ENCODE measurements at places on chromosomes 1 and 21. TPM values are rescaled to one million over a fixed set of nuclear protein-coding genes. Genes with fewer than 3 reads are reported as not detected.

GRCh38 chr21:44846485-44847260 is 26.8 kb downstream of the PTTG1IP start:
- DNase-seq: no peak
- H3K27ac ChIP-seq: 0 out of 2 replicates have a peak overlapping the region, but pooled peaks have one; percentile 17
- peak overlapping the region; percentile 36 for H3K4me3 ChIP-seq
- no peaks in the 10 kb centered on the region for H3K27me3 ChIP-seq
- H3K36me3 ChIP-seq: 0 out of 2 replicates have a peak, but pooled peaks cover 21% of the 10 kb centered on the region

DNA sequence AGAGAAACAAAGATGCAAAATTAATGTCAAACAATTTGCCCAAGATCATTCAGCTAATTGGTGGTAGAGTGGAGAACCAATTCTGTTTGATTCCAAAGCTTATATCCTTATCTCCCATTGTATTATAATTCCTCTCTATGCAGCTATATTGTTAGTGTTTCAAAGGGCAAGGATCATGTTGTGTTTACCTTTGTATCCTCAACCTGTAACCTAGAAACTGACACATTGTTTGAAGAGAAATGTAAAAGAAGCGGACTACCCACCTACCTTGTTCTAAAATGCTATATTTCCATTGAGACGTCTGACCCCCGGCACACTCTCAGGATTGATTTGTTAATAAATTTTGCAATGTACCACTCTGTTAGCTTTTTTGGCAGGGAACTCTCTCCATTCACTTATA is 9.3 kb downstream of the RAVER2 start:
- no peak for DNase-seq
- H3K36me3 ChIP-seq: no peaks in the 10 kb centered on the region
- no peak overlapping the region for H3K4me3 ChIP-seq
- H3K27me3 ChIP-seq: no peaks in the 10 kb centered on the region

The SH2D5 gene
- total RNA-seq: 24.8 TPM

- DNase-seq: no peak
- no peaks in the 10 kb centered on the region for H3K27me3 ChIP-seq
- H3K4me1 ChIP-seq: no peaks in the 10 kb centered on the region
- no peak overlapping the region for H3K27ac ChIP-seq
- H3K4me3 ChIP-seq: no peak overlapping the region
Observed at GRCh38 chr1:89681045-89681729, 48.3 kb downstream of the LRRC8C start.

DNA sequence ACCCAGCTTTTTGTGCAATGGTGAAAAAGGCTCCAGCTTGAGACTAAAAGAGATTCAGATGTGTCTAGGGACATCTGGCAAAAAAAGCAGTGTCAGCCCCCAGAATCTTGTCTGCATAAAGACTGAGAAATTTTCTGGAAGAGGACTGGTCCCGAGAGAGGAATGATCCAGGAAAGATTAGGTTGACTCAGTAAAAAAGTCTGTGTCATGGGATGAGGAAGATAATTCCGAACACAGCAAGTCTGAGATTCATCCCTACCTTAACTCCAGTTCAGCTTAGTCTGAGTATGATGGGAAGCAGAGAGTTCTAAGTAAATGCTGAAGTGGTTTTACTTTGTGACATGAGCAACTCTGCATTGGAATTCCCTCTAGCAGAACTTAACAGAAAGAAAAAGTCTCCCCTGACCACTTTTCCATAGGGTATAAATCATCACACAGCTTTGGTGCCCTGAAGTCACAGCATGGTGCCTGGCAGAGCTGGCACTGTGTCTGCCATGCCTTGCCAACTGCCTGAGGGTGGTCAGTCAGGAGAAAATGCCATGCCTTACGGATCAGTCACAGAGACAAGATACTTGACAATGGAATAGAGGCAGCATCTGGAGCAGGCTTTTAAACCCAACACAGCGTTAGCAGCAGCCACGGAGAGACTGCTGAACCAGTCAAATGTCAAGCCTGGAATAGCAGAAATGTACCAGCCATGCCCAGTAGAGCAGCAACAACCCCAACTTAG is 153.4 kb downstream of the ZC3H11B start:
- H3K4me1 ChIP-seq: no peaks in the 10 kb centered on the region
- H3K27ac ChIP-seq: no peak overlapping the region
- H3K4me3 ChIP-seq: no peak overlapping the region
- no peaks in the 10 kb centered on the region for H3K27me3 ChIP-seq
- no peak for DNase-seq

GRCh38 chr1:31775210-31775999 is 11.3 kb upstream of the ADGRB2 start:
- peaks cover 55% of the 10 kb centered on the region for H3K27me3 ChIP-seq
- no peak overlapping the region for H3K4me3 ChIP-seq
- no peak for DNase-seq

DNA sequence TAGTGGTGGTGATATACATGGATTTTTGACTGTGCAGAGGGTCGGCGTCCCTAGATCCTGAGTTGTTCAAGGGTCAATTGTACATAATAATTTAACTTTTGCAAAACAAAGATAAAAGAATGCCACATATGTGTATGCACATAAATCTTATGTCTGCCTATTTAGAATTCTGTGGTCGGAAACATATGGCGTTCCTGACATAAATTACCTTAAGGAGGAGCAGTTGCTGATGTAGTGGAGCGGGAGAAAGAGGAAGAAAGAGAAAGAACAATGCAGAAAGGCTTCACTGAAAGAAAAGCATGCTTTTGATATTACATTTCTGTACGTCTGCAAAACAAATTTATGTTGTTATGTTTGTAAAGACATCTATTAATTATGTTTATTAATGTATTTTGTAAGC is 40.0 kb downstream of the S1PR1 start:
- H3K36me3 ChIP-seq: no peaks in the 10 kb centered on the region
- H3K27ac ChIP-seq: no peak overlapping the region
- DNase-seq: no peak
- no peak overlapping the region for H3K4me3 ChIP-seq
- H3K4me1 ChIP-seq: no peaks in the 10 kb centered on the region
- no peaks in the 10 kb centered on the region for H3K27me3 ChIP-seq

GRCh38 chr1:179295164-179295755 is 1.7 kb downstream of the SOAT1 start:
- DNase-seq: no peak
- H3K4me3 ChIP-seq: no peak overlapping the region
- H3K4me1 ChIP-seq: peaks cover 7% of the 10 kb centered on the region
- H3K27ac ChIP-seq: no peak overlapping the region

DNA sequence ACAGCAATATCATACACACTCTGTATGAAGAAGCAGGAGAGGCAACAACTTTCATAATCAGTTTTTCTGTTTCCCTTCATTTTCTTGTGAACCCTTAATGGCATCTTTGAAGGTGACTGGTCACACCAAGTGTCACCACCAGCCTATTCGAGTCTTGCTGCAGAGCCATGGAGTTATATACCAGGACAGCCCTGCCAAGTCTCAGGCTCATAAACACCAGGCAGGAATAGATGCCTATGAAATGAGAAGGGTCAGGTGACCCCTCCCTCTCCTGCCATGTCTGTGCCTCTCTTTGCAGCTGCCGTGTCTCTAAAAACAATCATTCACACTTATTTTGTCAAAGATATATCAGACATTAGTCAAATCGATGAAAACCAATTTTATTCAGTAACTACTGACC is 28.0 kb downstream of the NECAP2 start:
- no peak overlapping the region for H3K4me3 ChIP-seq
- H3K27ac ChIP-seq: no peak overlapping the region
- peaks cover 4% of the 10 kb centered on the region for H3K36me3 ChIP-seq
- DNase-seq: no peak
- H3K4me1 ChIP-seq: no peaks in the 10 kb centered on the region

The LDLRAD2 gene
- total RNA-seq: 0.31 TPM

GRCh38 chr1:109714661-109715372 is 2.8 kb downstream of the GSTM5 start:
- no peaks in the 10 kb centered on the region for H3K36me3 ChIP-seq
- H3K27ac ChIP-seq: no peak overlapping the region
- no peaks in the 10 kb centered on the region for H3K27me3 ChIP-seq
- DNase-seq: no peak

DNA sequence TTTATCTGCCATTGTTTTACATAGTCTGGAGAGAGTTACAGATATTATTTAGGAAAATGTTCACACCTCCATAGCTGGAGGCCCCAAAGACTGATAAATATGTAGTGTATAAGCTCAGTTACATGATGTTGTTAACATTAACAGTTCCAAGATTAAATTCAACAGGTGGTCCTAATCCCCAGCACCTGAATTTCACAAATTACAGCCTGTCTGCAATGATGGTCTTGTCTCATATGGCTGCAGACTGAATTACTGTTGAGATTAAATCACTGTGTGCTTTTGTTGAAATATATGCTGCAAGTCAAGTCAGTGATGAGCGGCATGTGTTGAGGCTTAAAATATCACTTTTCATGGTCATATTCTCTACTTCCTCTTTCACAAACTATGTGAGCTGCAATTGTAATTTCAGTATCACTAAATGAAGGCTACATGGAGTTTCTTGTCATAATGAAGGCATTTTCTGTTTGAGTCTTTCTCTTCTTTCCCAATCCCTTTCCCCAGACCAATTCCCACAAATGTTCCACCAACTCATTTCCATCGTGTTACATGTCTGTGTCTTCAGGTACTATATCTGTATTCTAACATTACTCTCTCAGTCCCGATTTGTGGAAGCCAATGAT is 4.2 kb downstream of the ST6GALNAC5 start:
- H3K27me3 ChIP-seq: peaks cover 41% of the 10 kb centered on the region
- H3K27ac ChIP-seq: no peak overlapping the region
- no peak for DNase-seq
- H3K4me1 ChIP-seq: peaks cover 7% of the 10 kb centered on the region
- no peaks in the 10 kb centered on the region for H3K36me3 ChIP-seq

DNA sequence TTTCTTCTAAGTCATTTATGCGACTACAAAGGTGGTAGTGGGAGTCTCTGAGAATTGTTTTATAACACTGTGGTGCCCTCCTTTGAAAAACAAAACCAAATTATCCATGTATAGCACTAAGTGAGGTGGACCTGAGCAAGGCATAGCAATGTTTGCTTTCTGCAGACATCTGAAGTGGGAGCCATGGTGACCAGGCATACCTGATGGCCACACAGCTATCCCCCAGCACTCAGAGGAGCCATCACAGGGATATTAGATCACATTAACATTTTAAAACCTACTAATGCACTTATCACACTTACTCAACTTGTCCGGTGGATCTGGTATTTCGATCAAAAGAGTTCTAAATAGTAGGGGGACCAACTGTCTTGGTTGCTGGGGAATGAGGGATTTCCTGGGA is 24.8 kb upstream of the AVPR1B start:
- H3K4me1 ChIP-seq: no peaks in the 10 kb centered on the region
- no peak overlapping the region for H3K4me3 ChIP-seq
- no peak for DNase-seq
- H3K27me3 ChIP-seq: no peaks in the 10 kb centered on the region

GRCh38 chr1:205777994-205778393 is 2.7 kb upstream of the RAB29 start:
- DNase-seq: no peak
- H3K27ac ChIP-seq: no peak overlapping the region
- peaks cover 9% of the 10 kb centered on the region for H3K4me1 ChIP-seq
- no peak overlapping the region for H3K4me3 ChIP-seq
- peaks cover 32% of the 10 kb centered on the region for H3K27me3 ChIP-seq

DNA sequence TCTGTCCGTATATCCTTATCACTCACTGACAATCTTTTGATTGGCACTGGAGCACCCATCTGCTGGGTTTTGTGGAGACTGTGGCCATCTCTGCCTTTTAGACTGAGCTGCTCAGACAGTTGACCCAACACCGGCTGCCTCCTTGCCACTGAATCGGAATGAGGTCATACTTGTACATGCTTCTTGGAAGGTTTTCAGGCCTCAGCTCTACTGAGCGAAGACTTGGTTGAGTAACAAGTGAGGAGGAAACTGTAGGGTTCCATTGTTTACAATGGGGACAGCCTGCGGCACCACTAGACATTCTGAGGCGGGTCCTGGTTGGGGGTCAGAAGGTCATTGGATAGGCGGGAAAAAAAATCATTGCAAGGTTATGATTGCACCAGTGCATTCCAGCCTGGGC is 320.3 kb downstream of the KIF26B start:
- no peaks in the 10 kb centered on the region for H3K4me1 ChIP-seq
- H3K27me3 ChIP-seq: no peaks in the 10 kb centered on the region
- no peak for DNase-seq
- no peak overlapping the region for H3K27ac ChIP-seq
- H3K4me3 ChIP-seq: no peak overlapping the region

GRCh38 chr1:99297923-99298322 is 33.6 kb downstream of the PLPPR4 start:
- no peaks in the 10 kb centered on the region for H3K36me3 ChIP-seq
- no peak overlapping the region for H3K27ac ChIP-seq
- no peak for DNase-seq
- peaks cover 3% of the 10 kb centered on the region for H3K4me1 ChIP-seq

GRCh38 chr21:19853709-19854575 is 1144.3 kb upstream of the NCAM2 start:
- H3K4me1 ChIP-seq: no peaks in the 10 kb centered on the region
- no peak overlapping the region for H3K27ac ChIP-seq
- peak; percentile 6 for DNase-seq
- H3K27me3 ChIP-seq: no peaks in the 10 kb centered on the region

The PSMD4 gene
- 171 TPM for total RNA-seq

The ANGPTL1 gene
- not detected for total RNA-seq

The PEX19 gene
- total RNA-seq: 84.9 TPM

The ZP4 gene
- not detected for total RNA-seq

GRCh38 chr21:37550157-37550556 is 183.6 kb downstream of the DYRK1A start:
- H3K4me3 ChIP-seq: no peak overlapping the region
- DNase-seq: no peak
- H3K27me3 ChIP-seq: no peaks in the 10 kb centered on the region
- H3K27ac ChIP-seq: no peak overlapping the region
- H3K36me3 ChIP-seq: no peaks in the 10 kb centered on the region

- no peak for DNase-seq
- H3K27me3 ChIP-seq: no peaks in the 10 kb centered on the region
- no peak overlapping the region for H3K27ac ChIP-seq
- no peaks in the 10 kb centered on the region for H3K4me1 ChIP-seq
Observed at GRCh38 chr1:51280321-51280978, 44.4 kb downstream of the RNF11 start.

The OR2L13 gene
- not detected for total RNA-seq

GRCh38 chr1:104295511-104295910 is 545.8 kb downstream of the AMY1C start:
- H3K36me3 ChIP-seq: no peaks in the 10 kb centered on the region
- no peak overlapping the region for H3K27ac ChIP-seq
- H3K4me1 ChIP-seq: peaks cover 6% of the 10 kb centered on the region
- no peak for DNase-seq

- no peak overlapping the region for H3K4me3 ChIP-seq
- H3K27ac ChIP-seq: no peak overlapping the region
- H3K4me1 ChIP-seq: no peaks in the 10 kb centered on the region
- no peaks in the 10 kb centered on the region for H3K27me3 ChIP-seq
- no peak for DNase-seq
Observed at GRCh38 chr1:116496380-116496779, 74.4 kb downstream of the CD58 start.

The OR14K1 gene
- total RNA-seq: not detected

The CNR2 gene
- total RNA-seq: not detected
